Hematopoietic multipotent progenitor cell treated with erythropoietin and hydrocortisone succinate and interleukin-3 and kit ligand, for 6 days (in vitro differentiated cells): ENCODE measurements at places on chromosomes 3 and 15.

DNA sequence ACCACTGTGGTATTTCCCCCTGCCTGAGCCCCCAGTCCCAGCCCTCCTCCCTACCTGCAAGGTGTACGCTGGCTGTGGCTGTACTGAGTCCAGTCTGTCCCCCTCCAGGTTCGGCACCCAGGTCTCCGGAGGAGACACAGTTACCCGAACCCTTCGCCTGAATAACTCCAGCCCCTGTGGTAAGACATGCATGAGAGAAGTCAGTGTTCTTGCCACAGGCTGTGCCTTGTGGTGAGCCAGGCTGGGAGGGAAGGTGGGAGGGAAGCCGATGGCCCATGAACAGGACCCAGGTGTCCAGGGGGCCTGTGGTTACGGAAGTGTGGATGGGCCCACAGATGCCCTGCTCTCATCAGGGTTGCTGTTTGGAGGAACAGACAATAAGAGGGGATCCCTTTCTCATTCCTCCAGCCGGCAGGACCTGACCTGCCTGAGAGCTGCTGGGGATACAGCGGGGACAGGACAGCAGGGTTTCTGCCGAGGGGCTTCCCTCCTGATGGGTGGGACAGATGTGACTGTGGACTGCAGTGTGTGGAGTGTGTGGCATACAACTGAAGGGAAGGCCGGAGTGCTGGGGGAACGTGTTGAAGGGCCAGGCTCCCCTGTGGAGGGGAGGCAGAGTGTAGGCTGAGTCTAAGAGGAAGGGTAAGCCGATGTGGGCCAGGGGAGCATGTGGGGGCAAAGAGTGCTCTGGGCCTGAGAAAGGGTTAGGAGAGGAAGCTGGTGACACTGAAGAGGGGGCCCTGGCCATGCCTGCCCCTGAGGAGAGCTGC, 21.9 kb downstream of the ACAA1 start:
- DNase-seq, result no peak

DNA sequence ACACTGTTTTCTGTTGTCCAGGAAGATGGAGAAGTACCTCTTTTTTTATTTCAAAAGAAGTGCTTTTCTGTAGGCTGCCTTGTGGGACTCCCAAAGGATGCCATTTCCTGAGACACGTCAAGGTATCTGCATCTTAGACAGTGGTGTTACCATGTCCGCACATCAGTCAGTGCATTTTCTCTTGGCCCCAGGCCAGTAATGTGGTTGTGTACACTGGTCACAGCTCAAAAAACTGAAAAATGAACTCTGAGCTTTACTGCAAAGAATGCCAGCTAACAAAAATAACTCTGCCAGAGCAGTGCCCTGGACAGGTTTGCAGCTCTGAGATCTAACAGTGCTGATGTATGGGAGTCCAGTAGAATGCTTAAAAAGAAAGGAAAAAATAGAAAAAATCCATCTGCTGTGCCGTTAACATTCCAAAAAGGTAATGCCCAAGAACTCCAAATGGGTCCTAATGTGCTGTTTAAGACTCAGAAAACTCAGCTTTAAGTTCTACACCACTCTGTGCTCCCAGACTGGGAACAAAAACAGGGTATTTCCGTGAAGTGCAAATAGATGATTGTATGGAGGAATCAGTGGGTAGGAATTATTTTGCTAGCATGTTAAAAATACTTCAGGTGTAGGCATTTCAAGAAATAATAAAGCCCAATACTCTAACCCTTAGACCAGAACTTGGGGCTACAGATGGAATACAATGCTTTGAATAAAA, 315.9 kb downstream of the FEZF2 start:
- no peak for DNase-seq

DNA sequence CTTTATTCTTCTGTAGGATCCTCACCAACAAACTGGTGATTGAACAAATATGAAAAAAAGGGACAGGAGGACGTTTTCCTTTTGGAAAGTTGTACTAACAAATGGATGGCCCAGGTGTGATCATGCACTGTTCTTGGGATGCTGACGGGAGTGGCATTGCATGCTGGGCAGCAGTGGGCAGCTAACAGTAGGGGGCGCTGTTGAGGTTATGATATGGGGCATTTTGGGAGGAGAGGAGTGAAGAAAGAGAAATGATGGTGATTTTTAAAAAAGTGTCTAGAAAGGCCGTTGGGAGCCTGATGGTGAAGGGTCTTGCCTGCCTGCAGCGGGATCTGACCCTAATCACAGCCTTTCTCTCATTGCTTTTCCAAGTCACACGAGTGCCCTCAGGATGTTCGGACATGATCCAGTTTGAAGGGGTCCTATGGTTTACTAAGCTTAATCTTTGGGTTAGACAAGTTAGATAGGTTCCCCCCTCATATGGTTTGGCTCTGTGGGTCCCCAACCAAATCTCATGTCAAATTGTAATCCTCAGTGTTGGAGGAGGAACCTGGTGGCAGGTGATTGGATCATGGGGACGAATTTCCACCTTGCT, 46.2 kb upstream of the PRTG start:
- DNase-seq, result peak; percentile 70

- no peak for DNase-seq
These were observed 113.8 kb downstream of the MBNL1 start for GRCh38 chr3:152382312-152383135.

DNA sequence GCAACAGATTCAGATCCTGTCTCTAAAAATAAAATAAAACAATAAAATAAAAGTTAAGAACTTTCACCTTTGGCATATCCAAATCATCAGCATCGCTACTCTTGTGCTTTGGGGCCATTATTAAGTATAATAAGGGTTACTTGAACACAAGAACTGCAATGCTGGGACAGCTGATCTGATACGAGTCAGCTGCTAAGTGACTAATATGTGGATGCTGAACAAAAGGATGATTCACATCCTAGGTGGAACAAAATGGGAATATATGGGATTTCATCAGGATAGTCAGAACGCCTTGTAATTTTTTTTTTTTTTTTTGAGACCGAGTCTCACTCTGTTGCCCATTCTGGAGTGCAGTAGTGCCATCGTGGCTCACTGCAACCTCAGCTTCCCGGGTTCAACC, 29.7 kb downstream of the BUB1B start:
- no peak for DNase-seq
